ENCODE measurements at places on chromosomes 3 and 15. TPM values are rescaled to one million over a fixed set of nuclear protein-coding genes. Genes with fewer than 3 reads are reported as not detected.

Gene FSD2
- not detected for total RNA-seq

DNA sequence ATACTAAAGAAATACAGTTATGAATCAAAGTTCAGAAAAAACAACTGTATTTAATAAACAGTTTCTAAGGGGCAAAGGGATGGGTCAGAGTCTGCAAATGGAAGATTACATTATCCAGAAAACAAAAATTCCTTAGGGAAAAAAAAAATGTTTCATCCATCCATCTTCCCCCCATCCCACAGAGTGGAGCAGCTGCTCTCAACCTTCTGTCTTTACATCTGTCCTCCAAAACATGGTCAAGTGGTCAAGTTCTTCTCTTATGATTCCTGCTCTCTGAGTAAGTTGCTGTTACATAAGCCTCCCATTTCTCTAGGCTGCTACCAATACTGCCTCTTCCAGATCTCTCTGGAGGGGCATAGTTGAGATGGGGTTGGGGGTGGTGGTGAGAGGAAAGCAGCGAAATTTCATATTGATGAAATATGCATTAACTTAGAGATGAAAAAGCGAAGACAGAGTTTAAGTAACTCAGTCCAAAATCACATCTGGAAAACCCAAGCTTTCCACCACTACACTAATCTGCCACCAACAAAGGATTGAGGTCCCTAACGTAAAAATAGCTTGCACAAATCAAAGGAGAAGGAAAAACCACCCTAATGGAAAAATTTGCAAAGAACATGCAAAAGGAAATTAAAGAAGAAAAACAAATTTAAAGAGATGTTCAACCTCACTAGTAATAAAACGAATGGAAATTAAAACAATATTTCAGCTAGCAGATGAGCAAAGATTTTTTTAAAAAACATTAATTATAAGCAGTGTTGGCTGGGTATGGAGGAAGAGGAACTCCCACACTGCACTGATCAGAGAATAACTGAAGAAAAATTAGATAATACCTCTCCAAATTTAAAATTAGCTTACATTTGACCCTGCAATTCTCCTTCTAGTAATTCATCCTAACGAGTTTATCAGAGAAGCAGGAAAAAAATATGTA is 109.5 kb downstream of the ST8SIA2 start:
- no peak for DNase-seq

GRCh38 chr3:13009946-13010315 is 63.3 kb downstream of the IQSEC1 start:
- no peak for DNase-seq

Gene LDHAL6B
- not detected for total RNA-seq

- no peak for DNase-seq
Measured at GRCh38 chr3:73473898-73474416, 150.8 kb downstream of the PDZRN3 start.
